Natural killer cell treated with Interleukin-12 subunit alpha and Interleukin-12 subunit beta and Interleukin-15 and Interleukin-18, amount 100 ng/mL, for 72 hours (primary cell): ENCODE measurements at places on chromosomes 5 and 9.

DNA sequence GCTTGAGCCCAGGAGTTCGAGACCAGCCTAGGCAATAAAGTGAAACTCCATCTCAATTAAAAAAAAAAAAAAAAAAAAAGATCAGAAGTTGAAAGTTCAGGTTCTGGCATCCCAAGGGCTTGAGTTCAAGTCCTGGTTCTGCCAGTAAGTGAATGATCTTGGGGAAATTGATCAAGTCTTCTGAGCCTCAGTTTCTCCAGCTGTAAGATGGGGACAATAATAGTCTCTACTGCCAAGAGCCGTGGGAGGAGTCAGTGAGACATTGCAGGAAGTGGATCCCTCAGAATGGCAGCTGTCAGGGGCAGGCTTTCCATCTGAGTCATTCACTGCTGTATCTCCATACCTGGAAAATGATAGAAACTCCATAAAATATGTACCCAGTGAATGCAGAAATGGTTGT lies 37.8 kb upstream of the FUBP3 start:
- DNase-seq, result no peak

DNA sequence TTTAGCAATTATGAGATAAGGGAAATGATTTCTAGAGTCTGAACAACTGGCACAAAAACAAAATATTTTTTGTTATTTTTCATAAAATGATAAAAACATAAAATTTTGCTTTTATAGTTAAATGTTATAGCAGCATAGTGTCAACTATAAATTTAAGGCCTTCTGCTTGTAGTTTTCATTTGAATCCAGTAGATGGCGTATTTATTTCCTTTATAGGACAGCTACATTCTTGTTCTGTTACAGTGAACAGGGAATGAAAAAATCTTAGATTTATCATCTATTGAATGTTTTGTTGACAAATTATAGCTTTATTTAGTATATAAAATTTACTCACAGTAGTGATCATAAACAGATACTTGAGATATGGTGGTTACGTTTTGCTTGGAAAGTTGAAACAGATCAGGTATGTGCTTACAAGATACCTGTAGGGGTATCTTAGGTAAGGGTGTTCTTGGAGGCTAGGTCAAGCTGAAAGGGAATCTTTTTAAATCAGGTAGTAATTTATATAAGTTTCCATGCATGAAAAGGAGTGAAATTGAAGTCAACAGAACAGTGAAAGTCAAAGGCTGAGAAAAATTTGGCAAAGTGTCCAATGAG lies 239.3 kb upstream of the GRIN3A start:
- DNase-seq, result no peak

DNA sequence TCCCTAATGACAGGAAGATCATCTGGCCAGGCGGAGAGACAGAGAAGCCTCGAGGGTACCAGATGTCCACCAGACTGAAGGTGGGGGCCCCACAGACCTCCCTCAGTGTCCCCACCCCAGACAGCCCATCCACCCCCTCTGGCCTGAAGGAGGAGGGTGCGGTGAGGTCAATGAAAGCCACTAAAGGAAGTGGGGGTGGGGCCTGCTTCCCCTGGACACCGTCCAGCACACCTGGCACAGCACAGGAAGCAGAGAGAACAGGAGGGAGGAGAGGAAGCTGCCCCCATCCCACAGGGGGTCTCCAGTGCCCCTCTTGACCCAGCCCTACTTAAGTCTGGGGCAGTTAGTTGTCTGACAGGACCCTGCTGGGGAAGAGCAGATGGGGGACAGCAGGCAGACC lies 11.2 kb downstream of the LRRC26 start:
- DNase-seq, result no peak

DNA sequence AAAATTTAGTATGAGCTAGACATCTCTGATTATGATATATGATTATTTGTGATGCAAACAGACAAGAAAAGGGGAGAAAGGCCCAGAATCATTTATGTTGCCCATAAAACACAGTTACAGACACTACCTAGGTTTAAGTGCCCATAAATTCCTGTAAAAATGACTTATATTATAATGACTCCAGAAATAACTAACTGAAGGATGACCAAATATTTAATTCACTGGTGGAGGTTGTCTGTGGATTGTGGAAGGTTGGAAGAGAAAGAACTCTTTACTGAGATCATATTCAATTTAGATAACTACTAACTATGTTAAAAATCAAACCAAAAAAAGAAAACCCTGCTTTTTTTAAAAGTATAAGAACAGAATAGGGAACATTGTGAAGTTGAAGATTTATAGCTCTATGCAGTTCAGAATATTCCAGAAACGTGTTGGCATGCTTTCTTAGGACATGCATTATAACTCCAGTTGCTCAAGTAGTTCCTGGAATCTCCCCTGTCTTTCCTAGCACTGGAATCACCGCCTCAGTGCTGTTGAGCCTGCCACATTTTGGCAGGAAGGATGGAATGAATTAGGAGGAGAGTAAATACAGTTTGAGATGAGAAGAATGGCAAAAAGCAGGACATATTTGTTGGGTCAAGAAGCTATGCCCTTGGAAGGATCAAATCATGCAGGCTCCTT lies 72.0 kb upstream of the PAPPA start:
- DNase-seq, result no peak

DNA sequence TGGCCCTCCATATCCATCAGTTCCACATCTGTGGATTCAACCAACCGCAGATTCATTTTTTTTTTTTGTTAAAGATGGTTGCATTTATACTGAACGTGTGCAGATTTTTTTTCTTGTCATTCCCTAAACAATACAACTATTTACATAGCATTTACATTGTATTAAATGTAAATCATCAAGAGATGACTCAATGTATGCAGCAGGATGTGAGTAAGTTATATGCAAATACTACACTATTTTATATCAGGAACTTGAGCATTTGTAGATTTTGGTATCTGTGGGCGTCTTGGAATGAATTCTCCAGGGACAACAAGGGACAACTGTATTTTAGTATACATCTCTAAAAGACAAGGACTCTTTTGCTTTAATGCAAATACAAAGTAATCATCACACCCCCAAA lies 299.2 kb upstream of the ZNF608 start:
- DNase-seq, result no peak

GRCh38 chr9:132939169-132939568 lies 5.2 kb downstream of the TSC1 start:
- no peak for DNase-seq

DNA sequence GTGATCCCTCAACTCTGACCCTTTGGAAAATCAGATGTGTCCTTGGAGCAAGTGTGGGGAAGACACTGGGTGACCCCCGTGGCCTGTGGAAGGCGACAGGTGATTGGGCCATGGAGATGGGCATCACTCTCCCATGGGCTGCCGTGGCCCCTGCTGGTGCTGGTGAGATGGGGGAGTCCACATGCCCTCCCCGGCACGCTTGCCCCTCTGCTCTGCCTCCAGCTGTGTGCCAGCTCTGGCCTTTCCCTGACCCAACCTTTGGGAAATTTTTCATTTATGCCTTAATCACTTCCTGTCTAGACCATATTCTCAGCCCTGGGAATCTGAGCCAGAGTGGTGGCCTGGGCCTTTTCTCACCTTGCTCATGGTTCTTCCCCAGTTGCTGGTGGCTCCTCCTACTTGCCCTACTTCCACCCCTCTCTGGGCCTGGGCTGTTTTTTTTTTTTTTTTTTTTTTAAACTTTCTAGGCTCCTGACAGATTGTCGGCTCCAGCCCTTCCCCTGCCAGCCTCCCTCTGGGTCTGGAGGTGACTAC lies 56.6 kb downstream of the RGS3 start:
- peak; percentile 81 for DNase-seq

GRCh38 chr5:76607353-76607871 lies 15.8 kb downstream of the F2RL2 start:
- no peak for DNase-seq

DNA sequence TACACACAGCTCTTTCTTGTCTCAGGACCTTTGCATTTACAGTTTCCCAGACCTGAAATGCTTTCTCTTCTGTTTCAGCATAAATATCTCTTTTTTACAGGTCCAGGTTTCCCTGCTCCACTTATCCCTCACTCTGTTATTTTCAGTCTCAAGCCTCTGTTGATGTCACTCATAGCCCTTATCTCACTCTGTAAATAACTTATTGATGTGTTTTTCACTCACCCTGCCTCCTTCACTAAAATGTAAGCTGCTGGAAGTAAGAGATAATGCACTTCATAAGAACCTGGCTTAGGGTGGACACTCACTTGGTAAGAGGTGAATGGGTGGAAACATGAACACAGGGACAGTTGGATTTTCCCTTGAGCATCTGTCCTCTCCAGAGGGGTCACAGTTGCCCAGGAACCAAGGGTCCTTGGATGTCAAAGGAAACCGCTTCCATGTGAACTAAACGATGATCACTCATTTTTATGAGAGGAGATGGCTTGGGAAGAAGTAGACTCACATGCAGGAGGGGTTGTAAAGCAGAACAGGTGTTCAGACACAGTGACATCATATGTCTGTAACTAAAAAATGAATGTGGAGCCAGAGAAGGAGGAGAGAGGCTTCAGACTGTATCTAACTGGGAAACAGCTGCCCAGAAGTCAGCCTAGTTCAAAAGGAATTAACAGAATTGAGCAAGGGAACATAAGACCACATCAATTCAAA lies 5.5 kb upstream of the HTR4 start:
- no peak for DNase-seq

GRCh38 chr5:95761771-95762651 lies 30.9 kb downstream of the RHOBTB3 start:
- DNase-seq, result no peak

GRCh38 chr9:133342069-133342406 lies 5.9 kb downstream of the MED22 start:
- no peak for DNase-seq

- no peak for DNase-seq
Observed at GRCh38 chr9:121298016-121298538, 30.1 kb downstream of the GSN start.

GRCh38 chr9:94869415-94869843 lies 142.9 kb downstream of the AOPEP start:
- DNase-seq, result no peak

- DNase-seq, result no peak
Observed at GRCh38 chr5:67619235-67619634, 422.6 kb upstream of the CD180 start.

- peak; percentile 83 for DNase-seq
Observed at GRCh38 chr5:68226546-68227073, 11.1 kb downstream of the PIK3R1 start.

GRCh38 chr5:126300293-126300692 lies 122.9 kb upstream of the GRAMD2B start:
- no peak for DNase-seq

DNA sequence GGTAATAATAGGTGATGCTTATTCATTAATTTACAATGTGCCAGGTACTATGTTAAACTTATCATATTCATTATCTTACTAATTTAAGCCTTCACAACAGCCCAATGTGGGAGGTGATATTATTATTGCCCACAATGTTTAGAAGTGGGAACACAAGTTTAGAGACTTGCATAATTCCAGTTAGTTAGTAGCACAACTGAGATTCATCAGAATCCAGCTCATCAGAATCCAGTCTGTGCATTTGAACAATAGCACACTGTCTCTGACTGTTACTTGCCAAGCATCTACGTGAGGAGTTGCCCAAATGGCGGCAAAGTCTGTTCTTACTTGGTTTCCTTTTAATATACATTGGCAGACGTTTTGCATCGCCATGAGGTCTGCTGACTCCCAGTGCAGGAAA lies 110.9 kb upstream of the BASP1 start:
- no peak for DNase-seq

- no peak for DNase-seq
Observed at GRCh38 chr5:9212605-9213004, 333.3 kb downstream of the SEMA5A start.

DNA sequence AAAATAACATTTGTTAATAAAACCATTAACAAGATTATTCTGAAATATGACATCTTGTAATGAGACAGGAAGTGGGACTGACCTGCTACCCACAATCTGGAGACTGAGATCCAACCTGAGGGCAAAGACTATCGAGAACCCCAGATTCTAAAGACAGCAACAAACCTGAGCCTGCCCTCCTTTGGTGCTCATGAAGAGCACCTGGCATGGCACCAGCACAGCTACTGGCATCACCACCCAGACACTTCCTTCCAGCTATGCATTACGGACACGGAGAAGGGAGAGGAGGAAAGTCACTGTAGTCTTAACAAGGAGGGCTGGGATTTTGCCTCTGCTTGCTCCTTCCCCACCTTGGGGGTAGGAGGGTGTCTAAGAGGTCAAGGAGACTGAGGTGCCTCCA lies 105.5 kb downstream of the AUH start:
- no peak for DNase-seq

GRCh38 chr9:36969216-36969771 lies 64.8 kb downstream of the PAX5 start:
- no peak for DNase-seq

DNA sequence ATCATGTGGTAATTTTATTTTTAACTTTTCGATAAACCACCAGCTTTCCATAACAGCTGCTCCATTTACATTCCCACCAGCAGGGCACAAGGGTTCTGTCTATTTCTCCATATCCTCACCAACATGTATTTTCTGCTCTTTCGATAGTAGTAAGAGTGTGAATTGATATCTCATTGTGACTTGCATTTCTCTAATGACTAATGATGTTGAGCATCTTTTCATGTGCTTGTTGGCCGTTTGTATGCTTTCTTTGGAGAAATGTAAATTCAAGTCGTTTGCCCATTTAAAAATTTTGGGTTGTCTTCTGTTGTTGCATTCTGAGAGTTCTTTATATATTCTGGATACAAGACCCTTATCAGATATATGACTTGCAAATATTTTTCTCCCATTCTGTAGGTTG lies 45.9 kb downstream of the PSD2 start:
- no peak for DNase-seq

DNA sequence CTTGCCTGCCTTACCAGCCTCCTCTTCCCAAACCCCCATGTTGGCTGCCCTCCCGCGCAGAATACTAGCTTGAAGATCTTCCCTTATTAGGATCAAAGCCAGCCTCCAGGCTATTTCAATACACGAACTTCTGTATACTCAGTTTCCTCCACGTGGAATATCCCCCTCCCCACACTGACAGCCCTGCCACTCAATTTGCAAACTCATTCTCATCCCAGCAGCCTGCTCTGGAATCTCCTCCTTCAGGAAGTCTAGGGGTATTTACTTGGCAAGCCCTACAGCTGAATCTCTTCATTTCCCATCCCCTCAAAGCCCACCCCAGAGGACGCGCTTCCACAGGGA lies 157.0 kb upstream of the SMIM23 start:
- no peak for DNase-seq

- DNase-seq, result no peak
Observed at GRCh38 chr5:178162481-178162880, 8.8 kb upstream of the NHP2 start.

DNA sequence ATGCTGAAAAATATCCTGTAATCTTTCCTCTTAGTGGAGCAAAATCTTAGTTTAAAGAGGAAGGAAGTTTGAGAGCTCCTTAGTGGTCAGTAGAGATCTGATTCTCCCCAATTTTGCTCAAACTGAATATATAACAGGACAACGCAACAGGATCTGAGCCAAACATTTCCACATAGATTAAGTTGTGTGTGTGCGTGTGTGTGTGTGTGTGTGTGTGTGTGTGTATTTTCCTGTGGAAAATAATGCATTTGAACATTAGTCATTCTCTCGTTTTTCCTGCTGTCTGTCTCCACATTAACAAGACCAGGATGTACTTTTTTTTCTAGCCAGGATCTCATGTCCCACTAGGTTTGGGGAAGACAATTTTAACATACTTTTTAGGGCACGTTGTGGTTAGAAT lies 312.1 kb upstream of the CDH18 start:
- DNase-seq, result no peak
